RPMI7951 (cell line): ENCODE measurements at places on chromosomes 2 and 18. TPM values are rescaled to one million over a fixed set of nuclear protein-coding genes. Genes with fewer than 3 reads are reported as not detected.

DNA sequence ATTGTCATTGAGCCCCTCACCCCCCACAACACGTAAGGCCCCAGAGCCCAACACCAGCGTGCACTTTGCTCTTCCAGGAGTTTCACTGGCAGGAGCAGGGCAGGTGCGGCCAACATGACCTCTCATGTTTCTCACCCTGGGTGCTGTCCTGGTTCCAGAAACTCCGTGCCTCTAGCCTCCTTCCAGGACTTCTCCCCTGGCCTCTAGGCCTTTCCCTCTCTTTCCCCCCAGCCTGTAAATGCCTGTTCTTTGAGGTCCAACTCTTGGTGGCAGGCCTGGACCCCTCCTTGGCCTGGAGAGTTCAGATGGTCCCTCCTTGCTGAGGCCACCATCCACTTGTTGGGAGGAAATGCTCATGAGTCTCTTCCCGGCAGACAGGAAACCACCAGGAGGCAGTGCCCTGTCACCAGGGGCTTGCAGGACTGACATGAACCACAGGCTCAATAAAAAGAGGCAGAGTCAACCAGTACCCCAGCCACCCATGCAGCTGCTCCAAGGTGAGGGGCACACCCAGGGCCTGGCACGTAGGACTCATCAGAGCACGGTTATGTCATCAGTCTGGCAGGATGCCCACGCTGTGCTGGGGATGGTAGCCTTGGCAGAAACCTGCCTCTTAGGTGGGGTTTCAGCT is 1.5 kb downstream of the MALL start:
- DNase-seq: peak; percentile 21

DNA sequence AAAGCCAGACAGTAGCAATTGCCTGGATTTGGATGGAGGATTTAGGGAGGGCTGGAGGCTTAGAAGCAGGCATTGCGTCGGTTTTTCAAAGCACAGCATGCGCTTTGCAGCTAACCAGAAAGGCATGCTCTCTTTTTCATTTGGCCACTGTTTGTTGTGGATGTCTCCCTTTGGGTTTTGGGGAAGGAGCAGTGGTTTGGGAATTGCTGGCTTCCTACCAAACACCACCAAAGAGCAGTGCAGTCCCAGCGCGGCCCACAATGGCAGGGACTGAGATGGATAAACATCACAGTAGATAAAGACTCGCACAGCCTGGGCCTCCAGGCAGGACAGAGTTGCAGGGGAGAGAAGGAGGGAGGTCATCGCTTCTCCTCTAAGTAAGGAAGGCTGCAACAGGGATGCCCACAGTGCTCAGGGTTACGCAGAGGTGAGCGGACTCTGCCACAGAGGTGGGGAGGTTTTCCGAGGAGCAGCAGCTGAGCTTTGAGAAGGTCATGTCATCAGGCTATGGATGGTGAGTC is 148.5 kb downstream of the MYT1L start:
- DNase-seq: no peak

CCDC150 gene
- total RNA-seq: 11.7 and 13.6 TPM in 2 replicates

DNA sequence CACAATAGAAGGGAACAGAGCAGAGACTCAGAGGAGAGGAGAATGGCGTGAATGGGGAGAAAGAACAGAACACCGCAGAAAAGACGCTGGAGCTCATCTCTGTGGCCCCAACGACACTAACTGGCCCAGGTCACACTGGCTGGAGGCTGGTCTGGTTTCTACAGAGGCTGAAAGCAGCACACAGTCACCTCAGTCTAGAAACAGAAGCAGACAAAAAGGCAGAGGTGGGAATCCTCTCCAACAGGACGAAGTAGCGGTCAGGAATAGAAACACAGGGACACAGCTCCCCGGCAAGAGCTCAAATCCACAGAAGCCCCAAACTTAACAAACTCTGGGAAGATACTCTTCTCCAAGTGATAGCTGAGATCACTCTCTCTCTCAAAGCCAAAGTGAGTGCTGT is 9.2 kb downstream of the SLC66A2 start:
- DNase-seq: no peak

DNA sequence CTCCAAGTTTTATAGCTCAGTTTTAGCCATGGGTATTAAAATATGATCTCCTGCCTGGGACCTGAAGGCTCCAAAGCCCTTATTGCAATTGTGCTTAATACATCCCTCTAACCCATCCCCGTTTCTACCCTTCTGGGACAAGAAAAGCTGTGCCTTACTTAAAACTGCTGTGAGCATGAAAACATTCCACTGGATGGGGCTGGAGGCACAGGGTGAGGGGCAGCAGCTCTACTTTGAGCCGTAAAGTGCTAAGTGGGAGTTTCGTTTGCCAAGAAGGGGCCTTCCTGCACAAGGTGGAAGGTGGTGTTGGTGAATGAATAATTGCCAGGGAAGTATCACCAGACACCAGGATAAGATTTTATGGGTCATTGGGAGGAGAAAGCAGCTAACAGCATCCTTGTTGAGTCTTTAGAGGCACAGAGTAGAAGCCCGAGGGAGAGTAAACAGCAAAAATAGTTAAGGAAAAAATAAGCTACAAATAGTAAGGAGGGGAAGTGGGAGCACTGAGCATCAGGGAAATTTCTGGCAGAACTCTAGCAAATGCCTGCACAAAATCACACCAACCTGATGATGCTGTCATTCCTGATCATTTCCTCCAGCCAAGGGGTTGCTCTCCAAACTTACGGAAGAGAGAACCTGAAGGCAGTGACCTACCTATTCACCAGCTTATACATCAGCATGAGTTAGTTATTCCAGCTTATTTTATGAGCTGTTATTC is 218.4 kb downstream of the MREG start:
- no peak for DNase-seq

GRCh38 chr2:207317378-207317984 is 151.7 kb upstream of the KLF7 start:
- DNase-seq: no peak
